ENCODE measurements at places on chromosomes 16 and 17. TPM values are rescaled to one million over a fixed set of nuclear protein-coding genes. Genes with fewer than 3 reads are reported as not detected.
A peak's percentile ranks its signal among the peaks of the same experiment; 100 is the strongest.

DNA sequence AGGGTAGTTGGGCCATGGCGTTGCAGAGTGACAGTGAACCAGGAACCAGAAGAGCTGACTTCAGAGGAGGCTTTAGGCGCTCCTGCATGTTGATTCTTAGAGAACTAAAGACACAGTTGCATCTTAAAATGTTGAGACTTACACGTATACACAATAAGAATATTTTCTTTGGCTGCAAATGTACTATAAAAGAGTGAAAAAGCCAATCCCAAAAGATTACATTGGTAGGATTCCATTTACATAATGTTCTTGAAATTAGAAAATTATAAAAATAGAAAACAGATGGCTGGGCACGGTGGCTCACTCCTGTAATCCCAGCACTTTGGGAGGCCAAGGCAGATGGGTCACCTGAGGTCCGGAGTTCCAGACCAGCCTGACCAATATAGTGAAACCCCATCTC lies 738.8 kb downstream of the WWOX start:
- DNase-seq, result no peak

GRCh38 chr16:86347090-86347489 lies 163.2 kb upstream of the FOXF1 start:
- DNase-seq, result no peak

DNA sequence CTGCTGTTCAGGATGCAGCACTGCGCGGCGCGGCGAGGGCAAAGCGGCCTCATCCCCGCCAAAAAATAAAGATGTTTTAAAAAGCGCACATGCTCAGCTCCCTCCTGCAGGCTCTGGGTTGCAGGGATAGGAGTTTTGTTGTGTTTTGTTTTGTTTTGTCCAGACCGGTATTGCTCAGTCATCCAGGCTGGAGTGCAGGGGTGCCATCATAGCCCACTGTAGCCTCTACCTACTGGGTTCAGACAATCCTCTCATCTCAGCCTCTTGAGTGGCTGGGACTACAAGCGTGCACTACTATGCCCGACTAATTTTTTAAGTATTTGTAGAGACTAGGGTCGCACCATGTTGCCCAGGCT lies 636 bp downstream of the WWOX start:
- no peak for DNase-seq

DNA sequence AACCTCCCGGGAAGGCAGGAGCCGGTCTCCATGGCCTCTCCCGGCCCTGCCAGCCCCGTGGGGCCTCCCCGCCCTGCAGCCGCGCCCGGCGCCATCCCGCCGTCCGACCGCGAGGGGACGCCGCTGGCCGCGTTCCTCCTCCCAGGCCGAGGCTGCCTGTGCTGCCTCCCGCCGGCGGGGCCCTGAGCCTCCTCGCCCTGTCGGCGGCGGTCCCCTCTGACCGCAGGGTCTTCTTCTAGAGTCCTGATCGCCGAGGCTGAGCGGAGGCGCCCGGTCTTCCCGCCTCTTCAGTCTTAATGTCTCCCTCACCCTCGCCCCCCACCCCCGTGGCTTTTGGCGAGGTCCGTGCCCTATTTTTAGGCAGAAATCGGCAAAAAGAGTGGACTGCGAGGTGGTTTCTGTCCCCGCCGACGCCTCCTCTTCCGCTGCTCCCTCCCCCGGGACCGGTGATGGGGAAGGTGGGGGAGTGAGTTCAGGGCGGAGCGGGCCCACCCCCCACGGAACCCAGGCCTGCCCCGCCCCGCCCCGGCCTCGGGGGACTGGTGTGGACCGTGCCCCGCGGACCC lies 794 bp upstream of the CPNE7 start:
- DNase-seq, result peak; percentile 47

DNA sequence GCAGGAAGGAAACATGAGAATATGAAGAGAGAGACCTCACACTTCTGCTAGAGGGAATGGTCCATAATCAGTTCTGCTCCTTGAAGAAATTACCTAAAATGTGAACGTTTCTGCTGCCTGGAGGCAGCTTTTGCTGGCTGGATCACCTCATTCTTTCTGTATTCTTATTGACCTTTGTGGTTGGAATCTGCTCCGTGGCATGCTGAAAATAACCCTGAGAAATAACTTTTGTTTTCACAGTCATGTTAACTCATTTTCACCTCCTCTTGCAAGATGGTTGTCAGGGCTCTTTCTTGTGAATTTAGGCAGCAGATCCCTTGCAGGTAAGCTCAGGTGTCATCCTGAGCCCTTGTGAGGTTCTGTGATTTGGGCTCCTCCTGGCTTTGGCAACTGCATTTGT lies 70.2 kb downstream of the IRF8 start:
- DNase-seq, result no peak

DNA sequence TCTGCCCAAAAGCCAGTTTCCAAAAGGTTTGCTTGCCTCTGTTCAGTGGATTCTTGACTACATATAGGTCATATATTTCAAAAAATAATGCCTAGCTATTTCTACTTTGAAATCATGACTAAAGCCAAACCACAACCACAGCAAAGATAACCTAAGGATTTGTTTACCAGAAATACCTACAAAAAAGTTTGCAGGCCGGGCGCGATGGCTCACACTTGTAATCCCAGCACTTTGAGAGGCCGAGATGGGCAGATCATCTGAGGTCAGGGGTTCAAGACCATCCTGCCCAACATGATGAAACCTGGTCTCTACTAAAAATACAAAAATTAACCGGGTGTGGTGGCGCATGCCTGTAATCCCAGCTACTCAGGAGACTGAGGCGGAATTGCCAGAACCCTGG lies 15.2 kb downstream of the CARHSP1 start:
- DNase-seq, result no peak

DNA sequence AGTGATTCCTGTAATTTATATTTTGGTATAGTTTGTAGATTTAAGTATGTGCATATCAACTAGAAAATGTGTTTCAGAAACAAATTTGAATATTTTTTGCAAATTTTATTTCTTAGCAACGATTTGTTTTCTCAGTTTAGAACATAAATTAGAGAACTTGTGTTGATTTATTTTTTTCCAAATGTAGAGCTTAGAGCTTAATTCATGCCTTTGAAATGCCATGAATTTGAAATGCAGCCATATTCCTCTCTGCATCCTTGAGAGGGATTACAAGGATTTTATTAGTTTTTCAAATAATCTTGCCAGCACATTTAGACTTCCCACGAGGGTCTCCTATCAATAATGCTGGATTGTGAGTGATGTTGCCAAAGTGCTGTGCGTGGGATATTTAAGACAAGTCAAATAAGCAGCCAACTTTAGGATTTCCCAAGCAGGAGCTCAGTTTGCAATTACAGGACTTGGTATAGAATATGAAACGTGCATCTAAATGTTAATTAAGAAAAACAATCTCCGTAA lies 6.7 kb upstream of the SMPD3 start:
- DNase-seq, result no peak

DNA sequence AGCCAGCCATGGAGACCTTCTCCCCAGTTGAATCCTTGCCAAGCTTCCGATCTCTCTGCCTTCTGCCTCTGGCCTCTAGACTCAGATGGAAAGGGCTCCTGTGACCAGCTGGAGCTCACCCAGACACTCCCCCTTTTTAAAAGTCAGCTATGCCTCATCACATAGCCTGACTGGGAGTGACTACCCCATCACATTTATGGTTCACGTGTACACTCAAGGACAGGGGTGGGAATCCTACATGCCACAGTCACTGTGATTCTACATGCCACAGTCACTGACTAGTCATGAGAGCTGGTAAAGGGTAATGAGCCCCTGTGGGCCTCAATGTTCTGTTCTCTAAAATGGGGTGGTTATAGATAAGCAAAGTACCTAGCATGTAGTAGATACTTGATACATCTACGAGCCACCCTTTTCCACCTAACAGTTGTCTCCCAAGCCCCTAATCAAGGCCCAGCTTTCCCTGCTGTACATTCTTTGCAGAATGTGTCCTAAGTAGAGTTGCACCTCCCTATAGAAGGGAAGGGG lies 85.1 kb downstream of the RGS9 start:
- DNase-seq, result no peak

DNA sequence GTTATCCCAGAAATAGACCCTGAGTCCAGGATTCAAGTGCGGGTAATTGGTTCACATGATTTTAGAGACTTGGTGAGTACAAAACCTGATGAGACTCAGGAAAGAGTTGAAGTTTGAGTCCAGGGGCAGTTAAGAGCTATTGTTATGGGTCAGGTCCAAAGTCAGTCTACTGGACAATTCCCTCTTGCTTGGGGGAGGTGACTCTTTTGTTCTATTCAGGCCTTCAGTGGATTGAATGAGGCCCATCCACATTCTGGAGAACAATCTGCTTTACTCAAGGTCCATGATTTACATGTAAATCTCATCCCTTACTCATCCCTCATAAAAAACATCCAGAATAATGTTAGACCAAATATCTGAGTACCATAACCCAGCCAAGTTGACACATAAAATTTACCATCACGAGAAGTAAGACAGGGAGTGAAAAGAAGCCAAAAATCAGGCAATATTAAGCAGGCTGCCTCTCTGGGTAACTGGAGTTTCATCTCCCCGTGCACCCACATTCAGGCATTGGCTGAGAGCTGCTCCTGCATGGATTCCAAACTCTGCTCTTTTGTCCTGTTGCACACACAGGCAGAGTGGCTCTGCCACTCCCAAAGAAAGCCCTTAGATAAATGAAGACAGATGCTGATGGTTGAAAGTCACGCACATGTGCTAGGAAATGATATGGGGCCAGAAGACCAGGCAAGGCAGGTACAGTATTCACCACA lies 156.0 kb upstream of the SALL1 start:
- DNase-seq, result no peak

GRCh38 chr16:25210758-25211157 lies 6.0 kb upstream of the AQP8 start:
- no peak for DNase-seq

- DNase-seq, result no peak
Observed at GRCh38 chr17:6699997-6700947, 12.9 kb downstream of the SLC13A5 start.

- DNase-seq, result no peak
Observed at GRCh38 chr17:1498869-1499268, 6.4 kb upstream of the MYO1C start.

- DNase-seq, result no peak
Observed at GRCh38 chr17:35210741-35211140, 16.5 kb upstream of the SLC35G3 start.

DNA sequence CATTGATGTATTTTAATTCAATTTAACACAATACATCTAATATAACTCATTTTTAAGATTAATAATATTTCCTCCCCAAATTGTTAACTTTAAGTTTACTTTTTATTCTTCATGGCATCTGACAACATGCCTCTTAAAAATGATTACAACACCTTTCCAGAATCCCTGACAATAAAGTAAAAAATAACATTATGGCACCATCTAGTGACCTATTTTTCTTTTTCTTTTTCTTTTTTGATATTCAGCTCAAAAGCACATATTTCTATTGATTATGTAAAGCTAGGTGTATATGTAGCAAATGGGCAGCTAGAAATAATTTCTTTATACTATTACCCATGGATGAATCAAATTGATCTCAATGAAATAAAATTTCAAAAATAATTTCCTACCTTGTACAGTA lies 834.3 kb upstream of the CDH8 start:
- no peak for DNase-seq

DNA sequence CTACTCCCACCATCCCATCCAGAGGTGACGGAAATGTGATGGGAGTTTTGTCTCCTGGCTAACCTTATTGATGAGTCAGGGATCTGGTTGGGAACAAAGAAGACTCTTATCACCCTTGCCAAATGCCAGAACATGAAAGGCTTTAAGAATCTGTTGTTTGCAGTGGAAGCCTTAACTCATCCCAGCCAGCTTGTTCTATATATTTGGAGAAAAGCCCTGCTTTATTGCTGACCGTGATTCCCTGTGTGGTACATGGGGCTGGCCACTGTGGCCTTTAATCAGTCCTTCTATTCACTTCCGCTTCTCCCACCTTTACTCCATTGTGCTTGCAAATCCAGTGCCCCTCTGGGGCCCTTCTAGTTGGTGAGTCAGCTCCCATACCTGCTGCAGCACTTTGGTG lies 156.6 kb downstream of the PHKB start:
- DNase-seq, result no peak

DNA sequence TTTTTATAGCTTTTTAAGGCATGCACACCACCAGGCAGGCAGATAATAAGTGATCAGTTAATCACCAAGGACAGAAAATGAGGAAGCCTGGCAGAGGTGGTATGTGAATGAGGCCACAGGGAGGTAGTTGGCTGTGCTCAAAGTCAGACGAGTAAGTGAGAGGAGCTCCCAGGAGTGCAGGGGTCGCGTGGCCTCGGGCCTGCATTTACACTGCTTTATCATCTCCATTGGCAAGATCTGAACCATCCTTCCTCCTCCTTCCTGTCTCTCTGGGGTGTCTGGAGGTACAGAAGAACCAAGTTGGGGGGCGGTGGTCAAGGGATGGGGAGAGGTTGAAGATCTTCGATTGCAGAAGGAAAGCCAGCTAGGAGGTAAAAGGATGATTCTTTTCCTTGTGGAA lies 320.1 kb downstream of the SOX9 start:
- DNase-seq, result no peak

DNA sequence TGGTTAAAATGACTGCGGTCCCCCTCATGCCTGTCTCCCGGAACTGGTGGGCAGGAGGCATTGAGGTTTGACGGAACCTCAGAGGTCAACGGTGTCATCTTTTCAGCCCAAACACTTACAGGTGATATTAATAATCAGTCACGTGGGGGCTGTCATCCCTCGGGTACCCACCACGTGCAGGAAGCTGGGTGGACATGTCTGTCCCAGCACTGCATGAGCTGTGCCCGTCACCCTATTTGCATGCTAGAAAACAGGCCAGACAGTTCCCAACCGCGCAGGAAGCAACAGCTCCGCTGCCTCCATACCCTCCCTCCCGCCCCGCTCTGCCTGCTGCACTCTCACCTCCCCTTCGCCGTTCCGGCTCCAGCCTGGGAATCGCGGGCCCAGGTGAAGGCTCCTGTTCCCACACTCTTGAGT lies 1.4 kb downstream of the SYNGR3 start:
- DNase-seq, result no peak

DNA sequence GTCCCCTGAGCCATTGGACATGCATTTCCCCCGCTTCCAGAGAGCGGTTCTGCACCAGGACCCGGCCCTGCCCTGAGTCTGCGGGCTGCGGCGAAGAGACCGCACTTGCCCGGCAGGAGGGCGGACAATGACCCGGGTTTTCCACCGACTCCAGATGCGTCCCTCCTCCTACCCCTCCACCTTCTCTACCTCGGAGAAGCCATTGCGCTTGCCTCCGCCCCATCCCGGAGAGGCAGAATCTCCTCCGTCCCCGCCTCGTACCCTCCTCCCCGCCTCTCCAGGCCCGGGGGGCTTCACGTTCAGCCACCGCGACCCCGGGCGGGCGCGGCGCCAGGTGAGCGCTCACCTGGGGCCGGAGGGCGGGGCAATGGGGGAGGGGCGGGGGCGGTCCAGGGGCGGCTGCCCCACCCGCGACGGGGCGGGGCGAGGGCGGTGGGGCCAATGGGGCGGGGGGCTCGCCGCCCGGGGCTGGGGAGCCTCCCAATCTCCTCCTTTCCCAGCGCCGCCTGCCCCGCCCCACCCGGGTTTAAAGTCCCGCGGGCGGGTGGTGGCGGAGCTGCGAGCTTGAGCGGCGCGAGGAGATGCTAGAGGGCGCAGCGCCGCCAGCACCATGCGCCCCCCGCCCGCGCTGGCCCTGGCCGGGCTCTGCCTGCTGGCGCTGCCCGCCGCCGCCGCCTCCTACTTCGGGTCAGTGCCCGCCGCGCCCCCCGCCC lies at the start of gene WNT9B:
Gene WNT9B (plus strand): TSS at position 555 of the 713 bp plus-strand sequence. CDS start 56 bp downstream, at position 611.
- peak; percentile 33 for DNase-seq

GRCh38 chr16:22635357-22635761 lies 124.7 kb downstream of the NPIPB5 start:
- no peak for DNase-seq

Gene MCRIP1
- total RNA-seq, result 85.3 TPM

Gene RHBDL3
- 0.40 TPM for total RNA-seq

Gene AOC3
- total RNA-seq, result 125 TPM

Gene SPATA32
- not detected for total RNA-seq

Gene MFAP4
- total RNA-seq, result 303 TPM

Gene CCDC40
- 13.5 TPM for total RNA-seq

Gene KIF2B
- not detected for total RNA-seq

Gene IRF8
- total RNA-seq, result 29.6 TPM
